Ovary (tissue), 10 donors: ENCODE measurements at places on chromosomes 3 and 15. TPM values are rescaled to one million over a fixed set of nuclear protein-coding genes. Genes with fewer than 3 reads are reported as not detected.

DNA sequence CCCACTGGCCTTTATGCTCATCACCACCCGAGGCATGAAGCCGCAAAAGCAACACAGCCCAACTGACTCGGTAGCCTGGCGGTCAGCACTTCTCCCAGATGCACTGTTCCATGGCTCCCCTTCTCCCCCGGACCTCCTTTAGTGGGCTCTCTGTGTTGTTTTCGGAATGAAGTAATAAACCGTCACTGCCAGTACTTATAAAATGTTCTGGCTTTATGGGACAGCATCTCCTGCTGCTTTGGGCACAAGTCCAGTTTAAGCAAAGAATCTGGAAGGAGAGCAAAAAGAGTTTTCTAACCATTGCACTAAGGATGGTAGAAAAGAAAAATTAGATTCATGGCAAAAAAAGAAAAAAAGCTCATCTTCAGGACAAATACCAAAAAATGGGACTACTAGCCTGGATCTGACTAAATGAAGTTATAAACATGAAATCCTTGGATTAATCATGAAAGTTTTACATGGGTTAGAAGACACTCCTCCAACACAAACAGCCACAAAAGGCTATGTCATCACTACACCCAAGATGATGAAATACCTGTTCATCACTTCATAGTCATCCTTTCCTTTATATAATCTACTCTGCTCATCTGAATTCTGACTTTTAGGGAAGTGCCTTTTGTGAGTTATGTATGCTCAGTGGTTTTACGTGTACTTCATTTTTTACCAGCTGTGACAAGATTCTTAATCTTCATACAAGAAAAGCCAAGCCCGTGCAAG lies 89.5 kb upstream of the UBE2E2 start:
- H3K36me3 ChIP-seq, result no peaks in the 10 kb centered on the region
- H3K27me3 ChIP-seq, result no peaks in the 10 kb centered on the region
- H3K4me1 ChIP-seq, result peaks cover 3% of the 10 kb centered on the region
- H3K27ac ChIP-seq, result no peak overlapping the region

DNA sequence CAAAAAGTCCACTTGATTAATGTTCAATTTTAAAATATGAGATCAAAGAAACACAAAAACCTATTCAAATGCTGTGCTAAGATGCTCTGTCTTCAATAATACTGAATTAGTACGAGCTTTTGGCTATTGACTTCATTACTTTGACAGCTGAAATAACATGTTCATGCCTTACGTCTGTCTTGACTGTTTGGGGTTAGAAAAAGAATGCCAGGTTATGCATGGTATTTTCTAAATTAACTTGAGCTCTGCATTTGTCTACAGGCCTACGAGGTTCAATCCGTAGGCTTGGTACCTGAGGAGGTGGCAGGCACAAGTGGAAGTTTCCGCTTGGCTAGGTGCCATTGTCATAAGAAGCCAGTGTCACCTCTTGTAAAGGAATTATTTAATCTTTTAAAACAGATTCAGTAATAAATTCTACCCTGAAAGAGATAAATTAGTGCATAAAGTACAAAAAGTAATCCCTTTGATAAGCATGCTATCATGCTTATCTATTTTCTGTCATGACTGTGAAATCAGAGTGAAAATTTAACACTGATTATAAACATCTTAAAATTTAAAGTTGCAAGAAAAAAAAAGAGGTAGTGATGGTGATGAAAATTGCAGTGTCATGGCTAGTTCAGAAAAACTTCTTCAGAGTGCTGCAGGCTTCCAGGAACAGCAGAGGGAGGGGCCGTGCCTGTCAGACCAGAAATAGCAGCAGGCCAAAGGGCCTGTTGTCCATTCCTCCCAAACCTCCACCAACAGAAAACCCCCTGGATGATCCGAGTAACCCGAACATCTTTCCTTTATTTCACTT lies 115.7 kb downstream of the ARRDC4 start:
- no peaks in the 10 kb centered on the region for H3K27me3 ChIP-seq
- no peaks in the 10 kb centered on the region for H3K36me3 ChIP-seq
- peaks cover 1% of the 10 kb centered on the region for H3K4me1 ChIP-seq
- DNase-seq, result no peak
- no peak overlapping the region for H3K27ac ChIP-seq
- no peak overlapping the region for H3K4me3 ChIP-seq

Gene LMAN1L
- total RNA-seq, result not detected

Gene MUC20
- total RNA-seq, result 25.5 TPM

Gene ACKR2
- 4.4 TPM for total RNA-seq
